ENCODE measurements at places on chromosomes 11 and 22. TPM values are rescaled to one million over a fixed set of nuclear protein-coding genes. Genes with fewer than 3 reads are reported as not detected.

The OR6A2 gene
- 0.19 TPM for total RNA-seq

The CCDC73 gene
- total RNA-seq = not detected

The SIDT2 gene
- total RNA-seq = 40.5 TPM

The MAP6 gene
- 5.7 TPM for total RNA-seq

The CEP126 gene
- 4.2 TPM for total RNA-seq

The OVOL1 gene
- total RNA-seq = not detected

The CRYBB2 gene
- not detected for total RNA-seq

The LARGE2 gene
- total RNA-seq = not detected

The TYR gene
- total RNA-seq = not detected

The ANO9 gene
- not detected for total RNA-seq

The GUCY1A2 gene
- total RNA-seq = 0.31 TPM

The GSTT4 gene
- total RNA-seq = not detected

The BRD1 gene
- total RNA-seq = 20.5 TPM

The SMTN gene
- 122 TPM for total RNA-seq

The GLYAT gene
- total RNA-seq = not detected

The C22orf42 gene
- not detected for total RNA-seq
